ENCODE measurements at places on chromosomes 6 and 20. TPM values are rescaled to one million over a fixed set of nuclear protein-coding genes. Genes with fewer than 3 reads are reported as not detected.

DNA sequence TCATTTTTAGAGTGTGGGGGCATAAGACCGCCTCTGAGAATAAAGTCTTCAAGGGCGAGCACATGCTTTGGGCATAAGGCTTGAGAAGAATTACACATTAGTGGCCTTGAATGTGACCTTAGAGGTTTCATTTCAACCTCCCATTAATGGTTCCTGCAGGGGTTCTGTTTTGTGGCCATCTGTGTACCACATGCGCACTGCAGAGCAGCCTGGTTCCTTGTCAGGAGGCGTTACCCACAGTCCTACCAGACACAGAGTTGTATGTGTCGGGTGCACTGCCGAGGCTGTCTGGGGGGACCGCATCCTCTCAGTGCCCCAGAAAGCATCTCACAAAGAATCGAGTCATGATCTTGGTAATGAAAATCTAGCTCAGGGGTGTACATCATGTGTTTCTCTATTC lies 115.7 kb downstream of the B3GAT2 start:
- no peak for DNase-seq

- no peak for DNase-seq
These were observed 60.5 kb downstream of the DOP1A start for GRCh38 chr6:83127976-83128375.

Gene PPP1R16B
- not detected for total RNA-seq

Gene SNTA1
- 22.3 TPM for total RNA-seq

DNA sequence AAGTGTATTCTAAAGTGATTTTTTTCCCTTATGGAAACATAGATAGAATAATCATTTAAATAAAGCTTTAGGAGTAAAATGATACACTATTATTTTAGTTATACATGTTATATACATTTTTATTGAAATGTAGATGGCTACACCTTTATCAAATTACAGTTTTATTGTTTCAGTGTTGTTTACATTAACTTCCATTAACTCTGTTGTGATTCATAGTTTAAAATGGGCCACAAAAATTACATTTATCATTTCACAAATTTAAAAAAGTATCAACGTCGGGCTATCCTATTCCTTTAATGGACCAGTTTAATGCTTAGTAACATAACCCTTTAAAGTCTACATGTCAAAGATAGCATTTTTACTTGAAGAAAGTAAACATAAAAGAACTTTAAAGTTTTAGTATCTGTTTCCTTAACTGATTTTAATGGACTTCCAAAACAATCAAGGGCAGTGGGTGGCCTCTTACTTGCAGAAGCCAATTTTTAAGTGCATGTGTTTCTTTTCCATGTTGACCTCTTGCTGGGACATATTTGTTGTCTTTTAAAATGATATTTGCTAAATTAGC lies 47.8 kb upstream of the FLRT3 start:
- DNase-seq = no peak

Gene RAET1L
- total RNA-seq = not detected

Gene SEL1L2
- total RNA-seq = not detected

DNA sequence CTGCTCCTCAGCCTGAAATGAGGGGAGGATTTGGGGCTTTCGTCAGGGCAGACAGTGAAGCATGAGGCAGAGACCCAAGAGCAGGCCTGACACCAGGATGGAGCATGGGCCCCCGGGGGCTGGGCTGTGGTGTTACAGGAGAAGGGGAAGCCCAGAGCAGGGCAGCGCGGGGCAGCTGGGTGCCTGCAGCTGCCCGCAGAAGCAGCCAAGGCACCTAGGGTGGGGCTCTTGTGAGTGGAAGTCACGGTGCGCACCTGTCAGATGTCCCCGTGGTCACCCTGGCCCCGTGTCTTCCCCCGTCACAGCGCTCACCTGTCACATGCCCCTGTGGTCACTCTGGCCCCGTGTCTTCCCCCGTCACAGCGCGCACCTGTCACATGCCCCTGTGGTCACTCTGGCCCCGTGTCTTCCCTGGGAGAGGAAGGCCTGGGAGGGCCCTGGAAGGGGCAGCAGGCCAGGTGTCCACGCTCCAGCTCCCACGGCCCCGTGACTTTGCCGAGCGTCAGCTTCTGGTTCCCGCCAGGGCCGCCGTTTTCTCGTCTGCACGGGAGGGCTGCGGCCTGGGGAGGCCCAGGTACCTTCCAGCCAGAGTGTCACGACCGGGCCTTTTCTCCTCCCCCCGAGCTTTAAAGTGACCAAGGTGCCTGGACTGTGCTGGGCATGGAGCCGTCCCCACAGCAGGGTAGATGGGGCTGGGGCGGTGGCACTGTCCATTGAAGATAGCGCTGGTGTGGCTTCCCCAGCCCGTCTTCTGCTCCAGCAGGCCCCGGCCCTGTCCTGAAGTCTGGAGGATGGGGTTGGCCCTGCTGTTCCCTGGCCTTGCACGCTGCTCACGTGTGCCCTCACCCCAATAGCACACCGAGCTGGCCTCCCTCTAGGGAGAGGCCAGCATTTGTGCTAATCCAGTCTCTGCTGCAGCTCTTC lies 9.4 kb downstream of the ARFGAP1 start:
- DNase-seq = no peak

- DNase-seq = no peak
These were observed 43.0 kb upstream of the TMEM200A start for GRCh38 chr6:130322673-130323268.

DNA sequence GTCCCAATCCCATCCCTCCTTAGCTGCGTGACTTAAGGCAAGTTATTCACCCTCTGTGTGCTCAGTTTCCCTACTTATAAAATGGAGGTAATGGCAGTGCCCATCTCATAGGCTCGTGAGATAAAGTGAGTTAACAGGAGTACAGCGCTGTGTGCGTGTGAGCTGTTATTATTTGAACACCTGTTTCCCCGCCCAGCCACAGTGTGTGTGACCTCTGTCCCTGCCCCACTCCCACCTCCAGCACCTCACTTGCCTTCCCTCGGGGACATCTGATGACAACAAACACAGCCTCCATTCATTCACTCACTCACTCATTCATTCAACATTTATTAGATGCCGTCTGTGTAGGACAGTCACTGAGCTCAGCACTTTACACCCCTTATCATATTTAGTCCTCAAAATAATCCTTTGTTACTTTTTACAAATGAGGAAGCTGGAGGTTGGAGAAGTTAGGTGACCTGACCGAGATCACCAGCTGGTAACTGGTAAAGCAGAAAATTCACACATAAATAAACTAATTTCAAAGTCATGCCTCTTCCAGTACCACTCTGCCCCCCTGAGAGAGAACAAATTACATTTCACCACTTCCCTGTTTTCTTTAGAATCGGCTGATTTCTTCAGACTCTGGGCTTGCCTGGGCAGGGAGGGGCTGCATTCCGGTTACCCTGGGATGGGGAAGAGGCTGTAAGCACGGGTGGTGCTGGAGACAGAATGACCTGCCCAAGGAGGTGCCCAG lies 58.6 kb downstream of the CPNE5 start:
- DNase-seq = no peak

GRCh38 chr6:89597988-89598387 lies 40.6 kb downstream of the LYRM2 start:
- DNase-seq = no peak

- no peak for DNase-seq
These were observed 11.7 kb upstream of the FAM83C start for GRCh38 chr20:35303735-35304491.

DNA sequence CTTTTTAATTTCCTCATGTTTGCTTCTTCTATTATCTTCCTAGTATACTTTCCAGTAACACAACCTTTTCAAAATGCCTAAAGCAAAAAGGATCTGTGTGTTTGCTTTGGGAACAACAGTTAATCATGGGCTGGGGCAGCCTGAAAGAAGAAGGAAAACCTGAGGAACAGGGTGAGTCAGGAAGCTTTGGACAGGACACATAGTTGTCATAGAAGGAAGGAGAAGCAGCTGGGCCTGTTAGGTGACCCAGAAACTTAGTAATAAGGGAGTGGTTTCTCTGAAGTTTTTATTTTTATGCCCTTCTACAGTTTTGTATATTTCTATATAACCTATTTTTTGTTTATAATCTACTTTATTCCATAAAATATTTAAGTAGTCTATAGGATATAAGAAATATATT lies 61.4 kb downstream of the CD24 start:
- DNase-seq = no peak

DNA sequence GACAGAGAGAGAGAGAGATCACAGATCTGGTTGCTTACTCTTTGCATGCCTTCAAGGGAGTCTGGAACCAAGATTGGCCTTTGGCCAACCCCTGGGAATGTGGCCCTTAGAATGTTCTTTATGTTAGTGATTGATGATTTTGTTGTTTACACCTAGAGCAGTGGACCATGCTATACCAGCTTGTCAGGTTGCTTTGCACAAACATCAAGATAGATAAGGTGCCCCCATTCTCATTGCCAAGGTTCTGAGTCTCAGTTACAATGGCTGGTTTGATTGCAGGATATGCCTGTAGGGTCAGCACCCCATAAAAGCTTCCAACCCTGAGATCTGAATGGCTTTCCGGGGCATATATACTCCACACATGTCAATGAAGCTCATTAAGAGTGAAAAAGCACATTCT lies 53.5 kb upstream of the SLC2A12 start:
- no peak for DNase-seq

All from chondrocyte (in vitro differentiated cells).